ENCODE measurements at places on chromosomes 3 and 15.

DNA sequence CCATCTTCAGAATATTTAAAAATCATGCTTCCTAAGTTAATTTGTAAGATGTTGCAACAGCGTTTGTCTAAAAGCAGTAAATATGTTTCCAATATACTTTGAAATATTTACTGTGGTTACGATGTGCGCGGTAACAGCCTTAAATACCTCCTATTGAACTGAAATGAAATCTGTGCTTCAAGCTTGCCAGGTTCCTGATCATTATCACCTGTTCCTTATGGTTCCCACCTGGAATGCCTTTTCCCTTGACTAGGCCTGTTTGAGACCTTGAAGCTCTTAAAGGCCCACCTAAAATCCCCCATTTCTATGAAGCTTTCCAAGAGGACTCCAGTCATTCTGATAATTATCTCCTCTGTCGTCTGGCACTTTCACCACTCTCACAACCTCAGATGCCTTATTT, 146.7 kb downstream of the NAALADL2 start:
- no peak for DNase-seq

GRCh38 chr15:79474252-79474651, 42.1 kb downstream of the MINAR1 start:
- DNase-seq = no peak

DNA sequence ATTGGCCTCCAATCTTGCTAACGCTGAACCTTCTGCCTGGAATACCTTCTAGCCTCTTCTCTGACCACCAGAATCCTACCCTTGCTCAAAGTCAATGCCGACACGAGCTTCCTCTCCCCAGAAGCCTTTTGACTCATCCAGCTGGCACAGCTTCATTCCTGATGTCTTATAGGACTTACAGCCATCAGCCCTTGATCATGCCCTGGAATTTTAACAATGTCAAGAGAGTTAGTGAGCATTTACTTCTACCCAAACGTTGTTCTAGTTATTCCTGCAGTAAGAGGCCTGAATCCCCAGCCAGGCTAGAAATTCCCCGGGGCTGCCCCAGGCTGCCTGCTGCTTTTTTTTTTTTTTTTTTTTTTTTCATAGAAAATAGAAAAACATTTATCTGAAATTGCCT, 3.9 kb downstream of the CYP1A2 start:
- DNase-seq = no peak

GRCh38 chr3:13260259-13261103, 159.6 kb downstream of the NUP210 start:
- no peak for DNase-seq

- no peak for DNase-seq
Observed at GRCh38 chr3:17752876-17753631, 10.6 kb upstream of the TBC1D5 start.

- DNase-seq = no peak
Observed at GRCh38 chr3:69250014-69250413, 127.6 kb upstream of the LMOD3 start.

DNA sequence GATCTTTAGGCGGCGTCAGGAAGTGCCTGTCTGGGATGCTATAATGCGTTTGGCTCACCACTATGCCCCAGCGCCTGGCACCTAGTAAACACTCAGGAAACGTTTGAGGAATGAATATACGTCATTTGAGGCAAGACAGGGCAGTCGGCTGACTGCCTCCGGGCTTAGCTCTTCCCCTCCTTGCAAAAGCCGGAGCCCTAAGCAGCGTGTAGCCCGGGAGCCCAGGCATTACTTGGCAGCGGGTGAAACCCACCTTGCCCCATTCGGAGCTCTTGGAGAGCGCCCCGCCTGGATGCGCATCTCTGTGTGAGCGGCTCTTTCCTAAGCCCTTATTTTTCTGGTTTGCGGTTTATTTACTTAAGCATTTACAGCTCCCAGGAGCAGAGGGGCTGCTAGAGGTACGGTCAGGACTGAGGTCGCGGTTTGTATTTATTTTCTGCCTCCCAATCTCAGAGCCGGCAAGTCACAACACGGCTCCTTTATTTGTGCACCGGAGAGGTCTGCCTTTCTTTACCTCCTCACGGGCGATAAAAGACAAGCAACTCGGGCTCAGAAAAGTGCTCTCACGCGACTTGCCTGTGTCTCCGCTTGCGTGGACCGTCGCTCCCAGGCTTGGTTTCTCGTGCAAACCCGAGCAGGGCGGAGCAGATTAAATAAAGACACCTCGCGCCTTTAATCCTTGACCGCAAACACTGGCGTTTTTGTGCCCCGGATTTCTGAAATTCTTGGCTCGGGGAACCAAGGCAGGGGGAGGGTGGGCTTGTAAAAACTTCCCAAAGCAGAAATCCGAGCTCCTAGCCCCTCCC, 737 bp upstream of the ITPR1 start:
- peak; percentile 50 for DNase-seq

DNA sequence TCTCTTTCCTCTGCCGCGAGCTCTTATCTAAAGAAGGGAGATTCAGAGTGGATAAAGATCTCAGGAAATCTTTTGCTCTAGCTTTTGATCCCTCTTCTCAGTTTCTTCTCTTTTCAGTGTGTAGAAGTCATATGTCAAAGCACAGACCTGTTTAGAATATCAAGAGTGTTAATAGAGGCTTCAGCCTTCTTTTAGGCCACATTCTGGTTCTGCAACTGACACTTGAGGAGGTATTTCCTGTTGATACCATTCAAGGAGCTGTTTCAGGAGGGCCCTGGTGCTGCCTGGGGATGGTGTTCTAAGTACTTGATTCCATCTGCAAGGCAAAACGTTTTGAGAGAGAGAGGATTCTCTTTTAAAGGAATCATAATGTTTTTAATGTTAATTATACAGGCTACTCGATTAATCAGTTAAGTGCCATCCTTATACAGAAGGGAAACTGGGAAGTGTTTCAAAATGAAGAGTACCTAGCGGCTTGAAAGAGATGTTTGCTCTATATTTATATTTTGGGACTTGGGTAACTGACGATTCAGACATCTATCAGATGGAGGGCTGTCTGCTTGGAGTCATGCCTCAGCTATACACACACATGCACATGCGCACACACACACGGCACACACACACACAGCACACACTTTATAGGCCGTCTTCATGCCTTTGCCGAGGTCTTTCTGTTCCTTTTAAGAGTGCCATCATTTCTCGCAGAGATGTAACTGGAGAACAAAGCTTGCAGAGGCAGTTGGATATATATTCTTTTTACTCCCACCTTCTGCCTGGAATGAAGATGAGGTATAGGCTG, 313.9 kb downstream of the PTPRG start:
- DNase-seq = no peak

DNA sequence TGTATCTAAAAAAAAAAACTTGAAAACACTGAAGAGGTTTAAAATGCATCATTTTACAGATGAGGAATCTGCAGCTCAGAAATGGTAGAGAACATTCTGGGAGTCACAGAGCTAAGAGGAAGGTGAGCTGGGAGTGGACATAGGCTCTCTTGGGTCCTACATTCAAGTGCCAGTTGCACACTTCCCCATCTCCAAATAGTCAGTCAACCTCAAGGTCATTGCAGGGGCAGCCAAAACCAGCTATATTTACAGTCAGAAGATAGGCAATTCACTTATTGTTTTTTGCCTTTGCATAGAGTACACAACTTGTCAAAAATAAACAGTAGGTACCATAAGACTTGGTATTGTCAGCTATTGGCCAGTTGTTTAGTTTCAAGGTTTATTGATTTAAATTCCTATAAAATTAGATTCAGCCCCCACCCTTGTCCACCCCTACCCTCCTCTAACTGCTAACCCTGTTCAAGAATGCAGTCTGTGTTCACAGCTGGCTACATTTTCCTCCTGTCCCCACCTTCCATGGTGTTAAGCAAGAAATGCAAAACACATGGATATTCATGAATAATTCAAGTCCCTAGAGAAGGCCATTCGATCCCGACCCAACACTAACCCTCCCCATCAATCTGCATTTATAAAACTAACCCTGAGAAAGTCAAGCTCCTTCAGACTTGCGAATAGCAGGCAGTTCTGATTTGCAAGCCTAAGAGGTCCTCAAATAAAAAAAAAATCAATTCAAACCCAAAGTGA, 567.0 kb upstream of the MCTP2 start:
- DNase-seq = no peak

- no peak for DNase-seq
Observed at GRCh38 chr3:80055306-80055705, 287.5 kb upstream of the ROBO1 start.

DNA sequence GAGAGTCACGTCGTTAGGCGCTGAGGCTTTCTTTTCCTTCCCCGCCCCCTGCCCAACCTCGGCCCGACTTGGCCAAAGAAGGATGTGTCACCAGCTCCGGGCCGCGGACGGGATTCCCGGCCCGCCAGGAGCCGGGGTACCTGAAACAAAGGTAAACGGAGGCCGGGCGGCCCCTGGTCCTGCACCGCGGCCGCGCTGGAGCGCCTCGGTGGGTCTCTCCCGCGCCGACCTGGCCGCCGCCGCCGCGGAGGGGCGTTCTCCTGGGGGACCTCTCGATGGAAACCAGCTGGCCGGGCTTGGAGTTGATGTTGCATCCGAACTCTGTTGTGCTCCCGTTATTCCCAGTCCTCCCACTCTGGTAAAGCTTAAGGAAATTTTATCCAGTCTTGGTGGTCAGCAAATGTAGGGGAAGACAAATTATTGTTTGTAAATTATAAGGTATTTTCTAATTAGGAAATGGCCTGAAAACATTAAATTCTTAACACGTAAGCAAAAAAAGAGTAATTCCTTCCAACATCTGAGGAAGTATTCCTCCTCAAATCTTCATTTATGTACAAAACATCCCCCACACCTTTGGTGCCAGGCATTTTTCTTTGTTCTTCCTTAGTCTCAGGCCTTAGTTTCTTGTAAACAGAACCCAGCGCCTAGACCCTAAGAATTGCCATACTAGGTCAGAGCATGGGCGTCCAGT, 888 bp downstream of the PPP2R3A start:
- no peak for DNase-seq

GRCh38 chr15:52241489-52241888, 50.3 kb upstream of the GNB5 start:
- no peak for DNase-seq

GRCh38 chr15:66388576-66388975, 1.9 kb downstream of the MAP2K1 start:
- DNase-seq = no peak

DNA sequence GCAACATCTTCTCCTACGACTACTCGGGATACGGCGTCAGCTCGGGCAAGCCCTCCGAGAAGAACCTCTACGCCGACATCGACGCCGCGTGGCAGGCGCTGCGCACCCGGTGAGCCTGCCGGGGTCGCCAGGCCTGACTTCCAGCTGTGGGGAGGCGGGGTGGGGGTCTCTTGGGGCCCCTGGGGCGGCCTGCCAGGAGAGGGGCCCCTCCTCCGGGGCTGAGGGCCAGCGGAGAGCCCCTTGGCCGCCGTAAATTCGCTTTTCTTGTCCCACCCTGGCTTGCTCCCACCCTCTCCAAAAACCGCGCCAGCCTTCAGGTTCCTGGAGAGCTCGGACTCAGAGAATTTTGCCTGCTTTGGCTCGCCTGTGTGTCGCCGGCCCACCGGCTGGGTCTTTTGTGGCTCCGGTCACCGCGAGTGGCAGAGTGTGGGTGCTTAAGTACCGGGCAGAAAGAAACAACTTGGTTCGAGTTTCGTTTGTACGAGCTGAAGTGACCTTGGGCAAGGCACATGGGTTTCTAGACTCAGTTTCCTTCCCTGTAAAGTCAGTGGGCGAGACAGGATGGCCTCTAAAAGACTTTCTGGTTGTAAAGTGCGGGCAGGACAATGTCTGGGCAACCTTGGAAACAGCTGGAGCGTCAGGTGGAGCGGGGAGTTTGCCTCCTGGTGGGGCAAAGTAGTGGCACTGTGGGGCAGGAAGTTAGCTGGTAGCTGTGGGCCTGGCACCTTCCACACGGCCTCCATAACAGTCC, 976 bp downstream of the ABHD17C start:
- peak; percentile 20 for DNase-seq

- DNase-seq = no peak
Observed at GRCh38 chr3:29297998-29298397, 17.1 kb downstream of the RBMS3 start.

DNA sequence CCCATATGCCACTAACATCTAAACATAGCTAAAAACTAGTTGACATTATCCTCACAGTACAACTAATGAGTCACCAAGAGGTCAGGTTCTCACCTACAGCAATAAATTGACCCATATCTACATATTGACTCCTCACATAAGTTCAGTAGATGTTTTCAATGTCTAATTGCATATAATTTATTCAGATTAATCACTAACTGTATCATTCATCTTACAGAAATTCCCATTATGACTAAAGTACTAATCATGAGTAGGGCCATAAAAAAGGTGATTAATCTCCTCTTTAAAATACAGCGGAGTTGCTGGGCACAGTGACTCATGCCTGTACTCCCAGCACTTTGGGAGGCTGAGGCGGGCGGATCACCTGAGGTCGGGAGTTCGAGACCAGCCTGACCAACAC, 82.4 kb upstream of the ST3GAL6 start:
- no peak for DNase-seq

DNA sequence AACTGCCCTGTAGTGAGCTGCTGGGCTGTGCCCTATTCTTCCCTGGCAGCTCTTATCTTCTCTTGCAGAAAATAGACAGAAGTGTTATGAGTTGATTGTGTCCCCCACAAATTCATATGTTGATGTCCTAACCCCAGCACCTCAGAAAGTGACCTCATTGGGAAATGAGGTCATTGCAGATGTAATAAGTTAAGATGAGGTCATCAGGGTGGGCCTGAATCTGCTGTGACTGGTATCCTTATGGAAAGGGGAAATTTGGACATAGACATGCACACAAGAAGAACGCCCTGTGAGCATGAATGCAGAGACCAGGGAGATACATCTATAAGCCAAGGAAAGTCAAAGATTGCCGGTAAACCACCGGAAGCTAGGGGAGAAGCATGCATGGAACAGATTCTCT, 49.0 kb downstream of the SPSB4 start:
- DNase-seq = no peak

DNA sequence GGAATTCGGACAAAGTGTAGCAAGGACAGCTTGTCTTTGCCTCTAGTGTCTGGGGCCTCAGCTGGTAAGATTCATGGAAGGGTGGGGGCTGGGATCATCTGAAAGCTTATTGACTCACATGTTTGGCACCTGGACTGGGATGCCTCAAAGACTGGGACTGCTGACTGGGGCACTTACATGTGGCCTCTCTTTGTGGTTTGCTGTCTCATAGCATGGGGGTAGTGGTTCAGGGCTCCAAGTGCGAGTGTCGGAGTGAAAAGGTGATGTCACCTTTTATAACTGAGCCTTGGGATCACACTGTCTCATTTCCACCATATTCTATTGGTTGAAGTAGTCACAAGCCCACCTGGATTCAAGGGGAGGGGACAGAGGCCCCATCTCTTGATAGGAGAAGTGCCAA, 6.8 kb downstream of the MFSD1 start:
- DNase-seq = no peak

Measured in HepG2 (cell line).